ENCODE measurements at places on chromosomes 2 and 18.

- DNase-seq, result no peak
Measured at GRCh38 chr18:12336171-12336613, 28.2 kb downstream of the TUBB6 start.

- DNase-seq, result no peak
Measured at GRCh38 chr18:54557958-54558357, 33.1 kb upstream of the DYNAP start.

- DNase-seq, result no peak
Measured at GRCh38 chr18:48877941-48878340, 72.8 kb downstream of the SMAD7 start.

DNA sequence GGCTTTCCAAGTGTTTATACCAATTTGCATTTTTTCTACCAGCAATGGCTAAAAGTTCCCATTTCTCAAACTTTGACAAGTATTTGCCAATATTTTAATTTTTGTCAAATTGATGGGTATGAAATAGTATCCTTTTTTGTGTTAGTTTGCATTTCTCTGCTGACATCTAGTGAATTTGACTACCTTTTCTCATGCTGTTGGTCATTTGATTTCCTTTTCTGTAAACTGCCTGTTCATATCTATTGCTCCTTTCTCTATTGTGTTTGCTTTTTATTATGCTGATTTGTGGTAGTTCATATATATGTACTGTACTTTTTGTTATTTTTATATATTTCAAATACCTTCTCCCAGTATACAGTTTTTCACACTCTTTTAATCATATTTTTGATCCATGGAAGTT is 149.4 kb downstream of the PMAIP1 start:
- no peak for DNase-seq

- DNase-seq, result no peak
Measured at GRCh38 chr18:62878305-62878704, 163.0 kb downstream of the PHLPP1 start.

DNA sequence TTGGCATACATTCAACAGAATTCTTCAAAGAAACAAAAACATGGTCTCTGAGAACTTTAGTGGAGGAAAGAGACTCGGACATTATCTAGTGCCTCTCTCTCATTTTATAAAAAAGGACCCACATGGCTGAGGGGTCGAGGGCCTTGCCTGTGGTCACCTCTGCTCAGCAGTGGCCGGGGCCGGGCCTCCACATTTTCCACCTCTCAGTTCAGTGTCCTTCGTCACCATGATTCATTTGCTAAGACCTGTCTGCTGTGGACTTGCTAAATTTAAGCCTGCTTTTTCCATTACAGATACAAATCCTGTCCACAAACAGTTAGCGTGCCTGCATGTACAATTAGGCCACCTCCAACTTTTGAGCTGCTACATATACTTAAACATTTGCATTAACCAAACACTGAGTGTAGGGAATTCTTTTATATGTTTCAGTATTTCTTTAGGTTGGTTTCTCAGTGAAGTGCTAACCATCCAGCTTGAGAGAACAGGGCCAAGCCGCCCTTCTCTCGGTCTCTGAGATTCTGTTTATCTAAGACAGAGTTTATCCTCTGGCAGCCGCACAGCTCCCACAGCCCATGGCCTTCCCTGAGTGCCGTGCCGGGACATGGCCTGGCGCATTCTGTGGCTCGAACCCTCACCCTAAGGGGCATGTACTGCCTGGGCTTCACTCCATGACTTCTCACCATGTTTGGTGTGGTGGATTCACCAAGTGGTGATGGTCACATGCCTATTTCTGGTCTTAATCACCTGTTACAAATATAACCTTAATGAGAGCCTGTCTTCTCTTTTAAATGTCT is 46.2 kb downstream of the COA5 start:
- no peak for DNase-seq

DNA sequence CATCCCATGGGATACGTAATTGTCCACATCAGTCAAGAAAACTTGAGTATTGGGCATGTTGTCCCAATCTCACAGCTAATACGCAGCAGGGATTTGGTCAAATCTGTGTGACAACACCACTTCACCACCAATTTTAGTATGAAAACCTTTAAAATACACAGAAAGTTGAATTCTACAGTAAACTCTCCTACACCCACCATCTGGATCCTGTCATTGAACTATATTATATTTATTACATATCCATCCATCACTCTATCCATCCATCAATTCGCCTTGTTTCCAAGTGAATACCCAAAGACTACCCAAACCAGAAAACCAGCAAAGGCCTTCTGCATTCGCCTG is 846 bp upstream of the FKBP7 start:
- DNase-seq, result peak; percentile 51

- no peak for DNase-seq
Measured at GRCh38 chr2:81250270-81250669, 945.7 kb upstream of the LRRTM1 start.

DNA sequence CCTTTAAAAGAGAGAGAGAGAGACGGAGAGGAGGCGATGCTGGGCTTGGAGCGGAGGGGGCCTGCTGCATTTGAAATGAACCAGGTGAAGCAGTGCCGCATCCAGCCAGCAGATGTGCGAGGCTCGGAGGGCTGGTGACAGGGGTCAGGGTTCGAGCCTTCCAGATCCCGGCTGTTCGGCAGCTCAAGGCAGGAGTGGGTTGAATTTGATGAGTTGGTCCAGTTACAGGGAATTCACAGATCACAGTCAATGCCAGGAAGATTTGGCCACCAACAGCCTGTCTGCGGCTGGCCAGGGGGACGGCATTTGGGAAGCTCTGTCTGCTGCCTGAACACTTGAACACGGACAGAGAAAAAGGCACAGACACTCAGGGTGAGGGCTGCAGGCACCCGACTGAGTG is 48.6 kb downstream of the PTGR3 start:
- no peak for DNase-seq

GRCh38 chr2:181916726-181917718 is 25.5 kb downstream of the ITPRID2 start:
- DNase-seq, result no peak

DNA sequence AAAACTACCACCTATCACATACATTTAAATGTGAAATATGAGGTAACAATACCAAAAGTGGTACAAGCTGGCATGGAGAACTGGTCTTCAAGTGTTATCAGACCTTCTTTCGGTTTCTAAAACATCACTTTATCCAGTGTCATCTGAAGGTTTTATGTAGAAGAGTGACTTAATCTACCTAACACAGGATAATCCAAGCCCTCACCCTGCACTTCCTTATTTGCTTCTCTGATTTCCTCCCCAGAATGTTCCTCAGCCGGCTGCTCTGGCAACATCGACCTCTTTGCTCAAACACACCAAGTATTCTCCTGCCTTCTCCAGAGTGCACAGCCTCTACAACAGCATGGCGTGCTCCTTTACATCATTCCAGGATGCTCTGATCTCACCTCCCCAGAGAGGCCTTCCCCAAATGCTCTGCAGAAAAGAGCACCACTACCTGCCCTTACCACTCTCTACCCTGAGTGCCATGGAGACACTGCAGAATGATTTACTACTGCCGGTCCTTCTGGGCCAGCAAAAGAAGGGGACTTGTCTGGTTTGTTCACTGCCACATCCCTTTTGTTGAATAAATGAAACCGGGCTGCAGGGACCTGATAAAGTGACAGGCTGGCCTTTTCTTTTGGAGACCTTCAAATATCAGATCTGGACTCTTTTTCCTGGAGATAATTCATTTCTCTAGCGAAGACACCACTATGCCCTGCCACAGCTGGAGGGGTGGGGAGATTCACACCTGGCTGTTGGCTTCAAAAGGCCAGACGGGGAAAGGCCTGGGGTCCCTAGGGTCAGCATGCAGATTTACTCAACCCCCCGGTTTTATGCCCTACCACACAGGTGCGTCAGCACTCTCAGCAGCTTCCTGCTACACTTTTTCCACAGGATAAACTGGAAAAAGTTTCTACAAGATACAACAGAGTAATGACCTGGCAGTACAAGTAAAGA is 42.0 kb downstream of the TTR start:
- DNase-seq, result peak; percentile 47

GRCh38 chr2:3113122-3113521 is 264.5 kb downstream of the EIPR1 start:
- DNase-seq, result no peak

DNA sequence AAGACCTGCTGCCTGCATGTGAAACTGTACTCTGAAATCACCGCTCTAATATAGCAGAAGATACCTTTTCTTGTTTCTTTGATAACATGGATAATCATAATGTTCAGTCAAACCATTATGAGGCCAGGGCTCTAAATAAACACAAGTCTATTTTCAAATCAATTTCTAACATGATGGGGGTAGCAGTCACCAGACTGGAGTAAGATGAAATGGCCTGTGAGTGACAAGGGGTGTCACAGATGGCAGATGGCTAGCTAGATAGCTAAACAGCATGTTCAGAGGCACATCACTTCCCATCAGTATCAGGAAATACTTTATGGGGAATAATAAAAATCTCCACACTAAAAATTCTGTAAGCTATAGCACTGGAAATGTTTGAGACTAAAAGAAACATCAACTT is 14.0 kb downstream of the MBD2 start:
- DNase-seq, result no peak

DNA sequence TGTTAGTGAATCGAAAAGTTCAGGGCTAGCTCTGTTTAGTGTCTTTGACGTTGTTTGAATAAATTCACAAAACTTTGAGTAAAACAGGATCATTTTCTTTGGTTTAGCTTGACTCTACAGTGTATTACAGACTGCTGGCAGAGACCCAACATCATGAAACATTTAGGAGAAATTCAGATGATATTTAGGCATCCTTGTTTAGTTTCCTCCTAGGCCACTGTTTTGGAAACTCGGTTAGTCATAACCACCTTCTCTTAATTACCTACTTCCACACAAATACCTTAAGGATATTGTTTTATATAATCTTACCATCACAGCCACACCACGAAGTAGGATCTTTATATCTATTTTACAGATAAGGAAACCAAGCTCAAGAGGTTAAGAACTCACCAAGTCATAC is 7.8 kb downstream of the LIMS1 start:
- no peak for DNase-seq

- DNase-seq, result peak; percentile 48
Measured at GRCh38 chr2:67215214-67216055, 181.7 kb upstream of the ETAA1 start.

DNA sequence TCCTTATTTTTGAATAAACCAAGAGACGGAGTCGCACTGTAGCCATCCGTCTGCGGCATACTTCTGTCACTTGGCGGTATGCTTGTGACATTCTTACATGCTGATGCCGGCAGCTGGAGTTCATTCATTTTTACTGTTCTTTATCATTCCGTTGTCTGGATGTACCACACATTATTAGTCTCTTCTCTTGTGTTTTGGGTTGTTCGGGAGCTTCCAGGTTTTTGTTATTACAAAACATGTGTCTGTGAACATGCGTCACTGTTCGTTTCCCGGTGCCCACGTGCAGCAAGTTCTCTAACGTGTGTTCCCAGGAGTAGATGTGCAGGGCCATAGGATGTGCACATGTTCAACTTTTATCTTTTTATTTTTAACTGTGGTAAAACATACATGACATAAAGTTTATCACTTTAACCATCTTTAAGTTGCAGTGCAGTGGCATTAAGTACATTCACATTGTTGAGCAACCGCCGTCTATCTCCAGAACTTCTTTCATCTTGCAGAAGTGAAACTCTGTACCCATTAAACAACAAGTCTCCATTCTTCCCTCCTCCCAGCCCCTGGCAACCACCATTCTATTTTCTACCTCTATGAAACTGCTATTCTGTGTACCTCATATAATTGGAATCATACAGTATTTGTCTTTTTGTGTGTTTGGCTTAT is 40.1 kb downstream of the MTCL1 start:
- no peak for DNase-seq

GRCh38 chr2:10188211-10188610 is 65.7 kb downstream of the RRM2 start:
- no peak for DNase-seq

DNA sequence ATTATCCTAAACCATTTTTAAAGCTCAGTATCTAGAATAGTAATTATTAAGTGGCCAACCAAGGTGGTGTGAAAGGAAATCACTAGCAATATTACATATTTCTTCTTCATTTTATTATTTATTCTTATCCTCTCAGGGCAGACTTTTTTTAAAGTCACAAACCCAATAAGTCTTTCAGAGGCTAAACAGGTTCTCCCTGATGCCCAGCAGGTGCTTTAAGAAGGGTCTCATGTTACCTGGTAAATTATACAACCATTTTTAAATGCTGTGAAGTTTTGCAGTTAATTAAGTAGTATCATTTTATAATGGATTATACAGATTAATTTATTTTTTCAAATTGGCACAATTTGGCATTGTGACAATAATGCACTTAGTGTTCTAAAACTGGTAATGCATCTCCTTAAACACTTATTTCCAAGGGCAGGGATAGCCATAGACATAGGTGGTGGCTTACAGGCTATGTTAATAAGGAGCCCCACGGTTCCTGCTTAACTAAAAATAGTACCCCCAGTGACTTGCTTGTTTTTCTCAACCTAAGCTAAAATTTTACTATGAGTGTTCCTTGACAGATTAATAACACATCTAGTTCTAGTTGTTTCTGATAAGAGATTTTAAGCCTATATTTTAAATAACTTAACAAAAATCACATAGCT is 67.0 kb downstream of the PMS1 start:
- DNase-seq, result no peak

- DNase-seq, result no peak
Measured at GRCh38 chr2:210795506-210795905, 239.1 kb downstream of the CPS1 start.

GRCh38 chr2:156704132-156704531 is 268.0 kb downstream of the GPD2 start:
- DNase-seq, result no peak

- no peak for DNase-seq
Measured at GRCh38 chr2:1800716-1801388, 56.5 kb upstream of the PXDN start.

DNA sequence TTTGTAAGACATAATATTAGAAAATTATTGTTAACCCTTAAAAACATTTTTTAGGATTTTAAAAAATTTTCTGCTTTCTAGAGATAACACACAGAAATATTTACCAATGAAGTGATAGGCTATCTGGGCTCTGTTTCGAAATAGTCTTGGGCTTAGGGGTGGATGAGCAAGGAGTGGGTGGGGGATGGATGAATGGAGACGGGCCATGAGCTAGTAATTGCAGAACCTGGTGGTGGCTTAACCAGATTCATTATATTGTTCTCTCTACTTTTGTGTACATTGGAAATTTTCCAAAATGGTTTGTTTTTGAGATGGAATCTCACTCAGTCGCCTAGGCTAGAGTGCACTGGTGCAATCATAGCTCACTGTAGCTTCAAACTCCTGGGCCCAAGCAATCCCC is 89.6 kb downstream of the TCF7L1 start:
- DNase-seq, result no peak

GRCh38 chr2:220227266-220227920 is 600.0 kb downstream of the SLC4A3 start:
- no peak for DNase-seq

DNA sequence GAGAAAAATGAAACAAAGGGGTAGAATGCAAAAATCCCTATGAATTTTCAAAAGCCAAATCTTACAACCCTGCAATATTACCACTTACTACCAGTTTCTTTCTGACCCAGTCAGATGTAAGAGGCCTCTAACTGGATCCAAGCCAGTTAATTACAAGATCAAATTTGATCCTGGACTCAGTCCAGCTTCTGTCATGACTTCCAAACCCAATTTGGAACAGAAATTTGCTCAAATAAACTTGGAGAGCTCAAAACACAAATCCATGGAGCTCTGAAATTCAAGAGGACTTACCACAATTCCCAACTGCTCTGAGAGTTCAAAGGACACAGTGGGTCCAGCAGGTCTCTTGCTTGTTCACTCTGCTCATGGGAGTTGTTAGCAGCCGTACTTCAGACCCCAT is 1271.7 kb upstream of the SLC39A10 start:
- no peak for DNase-seq

GRCh38 chr18:69261406-69261805 is 139.3 kb upstream of the DOK6 start:
- no peak for DNase-seq

- no peak for DNase-seq
Measured at GRCh38 chr2:224904381-224904780, 137.9 kb downstream of the DOCK10 start.
